ENCODE measurements at places on chromosomes 7 and 10.

GRCh38 chr10:71719464-71720201 is at the start of gene C10orf105:
C10orf105 (minus strand) TSS chr10:71719778; CDS start chr10:71716337, 3,441 bp downstream.
- DNase-seq = no peak

DNA sequence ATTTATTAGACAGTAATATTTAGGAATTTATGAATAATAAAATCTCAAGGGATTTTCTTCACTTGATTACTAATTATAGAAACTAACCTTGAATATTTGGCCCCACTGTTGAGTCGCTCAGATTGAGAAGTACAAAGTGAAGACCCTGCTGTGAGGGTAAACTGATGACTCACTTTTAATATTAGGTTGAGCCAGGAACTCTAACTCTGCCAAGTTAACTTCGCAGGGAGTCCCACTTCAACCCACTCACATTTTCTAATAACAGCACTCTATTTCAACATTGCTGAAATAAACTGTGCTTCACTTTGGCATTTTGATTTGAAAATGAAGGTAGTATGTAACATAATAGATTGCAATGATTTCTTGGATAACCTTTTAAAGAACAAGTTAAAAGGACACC is 200.7 kb downstream of the POLR1F start:
- DNase-seq = no peak

- DNase-seq = no peak
These were observed 2.9 kb downstream of the INPP5A start for GRCh38 chr10:132540456-132540855.

DNA sequence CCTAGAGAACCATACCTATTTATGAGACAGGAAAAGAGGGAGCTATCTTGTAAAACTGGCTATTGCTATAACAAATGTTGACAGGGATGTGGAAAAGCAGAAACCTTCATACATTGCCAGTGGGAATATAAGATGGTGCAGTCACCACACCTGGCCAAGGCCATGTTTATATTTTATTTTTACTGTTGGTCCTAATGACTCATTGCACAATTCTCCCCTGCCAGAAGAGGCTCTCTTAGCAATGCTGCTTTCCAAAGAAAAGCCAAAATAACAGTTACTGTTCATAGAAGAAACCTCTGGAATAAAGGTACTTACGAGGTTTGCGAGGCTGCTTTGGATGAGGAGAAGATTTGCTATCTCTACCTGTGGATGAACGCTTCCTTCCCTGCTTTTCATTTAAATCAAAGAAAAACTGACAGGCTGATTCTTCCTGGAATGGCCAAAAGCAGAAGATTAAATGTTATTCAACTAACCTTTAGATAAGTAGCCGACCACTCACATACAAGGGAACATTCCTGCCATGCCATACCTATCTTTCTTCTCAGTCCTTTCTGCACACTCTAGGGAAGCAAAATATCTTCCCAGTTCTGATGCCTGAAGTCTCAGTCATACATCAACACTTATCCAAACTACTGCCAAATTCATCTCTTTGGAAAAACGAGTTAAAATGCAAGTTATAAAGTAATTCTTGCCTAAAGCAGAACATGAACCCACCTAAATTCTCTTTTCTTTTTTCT is 16.3 kb upstream of the CHUK start:
- no peak for DNase-seq

DNA sequence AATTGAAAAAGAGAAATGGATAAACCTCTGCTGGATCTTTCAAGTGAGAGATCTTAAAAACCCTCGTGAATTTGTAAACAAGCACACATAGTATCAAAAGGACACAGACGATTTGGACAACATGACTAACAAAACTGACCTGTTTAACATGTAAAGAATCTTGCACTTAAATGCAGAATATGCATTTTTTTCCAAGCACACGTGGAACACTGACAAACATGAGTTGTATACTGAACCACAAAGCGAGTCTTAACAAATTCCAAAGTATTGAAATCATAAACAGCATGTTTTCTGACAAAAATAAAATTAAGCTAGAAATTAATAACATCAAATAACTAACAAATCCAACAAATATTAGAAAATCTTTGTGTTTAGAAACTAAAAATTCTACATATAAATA is 65.0 kb upstream of the ZNF746 start:
- DNase-seq = no peak

- no peak for DNase-seq
These were observed 35.5 kb downstream of the GOT1 start for GRCh38 chr10:99394761-99395386.

DNA sequence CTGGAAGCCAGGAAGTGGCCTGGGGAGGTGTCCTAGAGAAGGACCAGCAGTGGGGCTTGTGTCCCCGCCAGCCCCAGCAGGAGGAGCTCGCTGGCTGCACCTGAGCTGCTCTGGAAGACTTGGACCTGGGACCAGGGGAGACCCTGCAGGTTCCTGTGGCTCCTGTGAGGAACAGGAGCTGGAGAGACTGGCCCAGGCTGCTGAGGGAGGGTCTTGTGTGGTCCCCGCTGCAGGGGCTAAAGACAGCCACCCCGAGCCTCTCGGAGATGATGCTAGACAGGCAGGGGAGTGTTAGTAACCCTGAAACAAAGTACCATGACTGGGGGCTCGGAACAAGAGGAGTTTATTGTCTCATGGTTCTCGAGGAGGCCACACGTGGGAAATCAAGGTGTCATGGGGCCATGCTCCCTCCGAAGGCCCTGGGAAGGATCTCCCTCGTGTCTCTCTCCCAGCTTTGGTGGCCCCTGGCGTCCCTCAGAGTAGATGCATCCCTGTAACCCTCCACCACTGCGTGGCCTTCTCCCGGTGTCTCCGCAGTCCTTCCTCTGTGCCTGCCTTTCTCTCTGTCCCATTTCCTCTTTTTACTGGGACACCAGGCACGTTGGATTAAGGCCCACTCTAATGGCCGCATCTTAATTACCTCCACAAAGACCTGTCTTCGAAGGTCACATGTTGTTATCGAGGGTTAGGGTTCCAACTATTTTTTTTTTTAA is 348.4 kb downstream of the GLRX3 start:
- no peak for DNase-seq

GRCh38 chr7:153061910-153062528 is 302.5 kb downstream of the ACTR3B start:
- DNase-seq = no peak

GRCh38 chr10:80415734-80416478 is 7.6 kb downstream of the PRXL2A start:
- no peak for DNase-seq

- DNase-seq = no peak
These were observed 191.7 kb upstream of the FERD3L start for GRCh38 chr7:19336836-19337383.

GRCh38 chr10:95196046-95196445 is 2.0 kb downstream of the ACSM6 start:
- no peak for DNase-seq

- no peak for DNase-seq
These were observed 132.3 kb downstream of the SPAG6 start for GRCh38 chr10:22477334-22478287.

GRCh38 chr7:82729172-82730030 is 285.8 kb upstream of the CACNA2D1 start:
- no peak for DNase-seq

- no peak for DNase-seq
These were observed 6.5 kb upstream of the RET start for GRCh38 chr10:43070121-43071085.

DNA sequence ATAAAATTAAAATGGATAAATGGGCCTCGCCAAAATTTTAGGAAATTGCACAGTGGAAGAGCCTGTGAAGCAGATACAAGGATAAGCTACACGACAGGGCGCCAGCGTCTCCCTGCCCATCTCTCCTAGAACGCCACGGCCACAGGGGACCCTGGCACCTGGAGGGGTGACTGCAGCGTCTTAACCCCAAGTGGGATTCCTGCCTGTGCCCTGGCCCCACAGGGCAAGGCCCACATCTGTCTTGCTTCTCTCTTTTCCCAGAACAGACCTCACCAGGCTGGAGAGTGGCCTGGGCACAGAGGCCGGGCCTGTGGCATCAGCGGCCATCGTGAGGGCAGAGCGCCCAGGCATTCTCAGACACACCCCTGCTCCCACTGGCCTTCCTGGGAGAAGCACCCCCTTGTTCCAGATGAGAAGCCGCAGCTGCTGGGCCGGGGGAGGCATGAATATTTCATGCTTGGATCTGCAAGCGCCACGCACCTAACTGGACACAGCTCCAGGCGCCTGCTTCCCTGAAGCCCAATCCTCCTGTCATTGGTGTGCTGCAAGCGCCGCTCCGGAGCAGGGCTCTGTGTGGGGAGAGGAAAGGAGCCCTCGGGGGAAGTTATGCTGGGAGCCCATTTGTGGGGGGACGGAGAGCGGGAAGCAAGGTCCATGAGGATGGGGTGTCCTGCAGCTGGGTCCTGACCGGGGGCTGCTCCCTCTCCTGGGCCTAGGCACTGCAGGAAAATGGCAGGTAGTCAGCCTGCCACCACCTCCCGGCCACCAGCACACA is 153.5 kb downstream of the ELFN1 start:
- DNase-seq = no peak

GRCh38 chr10:33005322-33006301 is 47.6 kb upstream of the ITGB1 start:
- DNase-seq = peak; percentile 93

GRCh38 chr10:28730031-28730778 is 52.9 kb downstream of the BAMBI start:
- no peak for DNase-seq

DNA sequence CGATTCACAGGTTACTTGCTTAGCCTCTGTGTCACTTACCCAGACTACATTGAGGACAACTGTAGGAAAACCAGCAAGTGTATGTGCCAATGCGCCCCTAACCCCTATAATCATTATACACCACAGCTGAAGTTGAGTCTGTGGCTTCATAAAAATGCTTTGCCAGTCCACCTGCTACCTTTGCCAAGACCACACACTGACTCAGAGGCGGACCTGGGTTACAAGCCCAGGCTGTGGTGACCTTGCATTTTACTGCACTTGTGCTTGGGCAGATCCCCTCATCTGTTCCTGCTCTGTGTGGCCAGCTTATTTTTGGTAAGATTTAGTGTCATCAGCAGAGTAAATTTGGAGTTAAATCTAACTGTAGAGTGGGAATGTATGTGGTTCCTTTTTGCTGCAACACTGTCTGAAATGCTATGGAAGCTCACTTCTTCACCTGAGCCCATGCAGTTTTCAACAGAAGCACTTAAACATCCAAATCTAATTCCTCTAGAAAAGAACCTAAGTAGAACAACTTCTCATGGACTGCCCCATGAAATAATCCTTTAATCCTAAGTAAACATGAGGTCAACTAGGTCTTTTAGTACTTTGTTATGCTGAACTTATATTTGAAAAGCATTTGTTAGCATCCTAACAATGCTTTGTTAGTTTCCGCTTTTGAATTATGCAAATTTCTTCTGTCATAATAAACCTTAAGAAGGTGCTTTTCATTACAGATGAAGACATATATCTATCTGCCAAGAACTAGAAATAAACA is 96.2 kb upstream of the AMPH start:
- DNase-seq = no peak

GRCh38 chr7:47080816-47081215 is 501.1 kb downstream of the TNS3 start:
- no peak for DNase-seq

GRCh38 chr7:30285536-30286284 is 1.3 kb downstream of the ZNRF2 start:
- peak; percentile 19 for DNase-seq

- DNase-seq = no peak
These were observed at the start of gene RBM20 for GRCh38 chr10:110643653-110644597. RBM20 (plus strand) TSS chr10:110644336; CDS start chr10:110644455, 119 bp downstream.

DNA sequence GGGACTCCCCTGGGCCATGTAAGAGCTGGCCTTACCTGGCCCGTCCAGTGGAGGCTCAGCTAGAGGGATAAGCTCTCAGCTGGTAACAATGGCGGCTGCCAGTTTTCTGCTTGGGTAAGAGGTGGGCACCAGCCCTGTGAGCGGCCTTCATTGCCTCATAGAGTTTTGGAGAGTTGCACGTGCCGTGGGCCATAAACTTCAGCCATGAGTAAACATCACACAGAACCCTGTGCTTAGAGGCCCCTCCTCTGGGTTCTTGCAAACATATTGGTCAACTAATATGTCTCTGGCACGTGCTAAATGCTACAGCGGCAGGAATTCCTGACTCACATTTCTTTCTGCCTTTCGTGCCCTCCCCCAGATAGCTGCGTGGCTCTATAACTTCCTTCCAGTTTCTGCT is 103.9 kb upstream of the LEP start:
- no peak for DNase-seq

DNA sequence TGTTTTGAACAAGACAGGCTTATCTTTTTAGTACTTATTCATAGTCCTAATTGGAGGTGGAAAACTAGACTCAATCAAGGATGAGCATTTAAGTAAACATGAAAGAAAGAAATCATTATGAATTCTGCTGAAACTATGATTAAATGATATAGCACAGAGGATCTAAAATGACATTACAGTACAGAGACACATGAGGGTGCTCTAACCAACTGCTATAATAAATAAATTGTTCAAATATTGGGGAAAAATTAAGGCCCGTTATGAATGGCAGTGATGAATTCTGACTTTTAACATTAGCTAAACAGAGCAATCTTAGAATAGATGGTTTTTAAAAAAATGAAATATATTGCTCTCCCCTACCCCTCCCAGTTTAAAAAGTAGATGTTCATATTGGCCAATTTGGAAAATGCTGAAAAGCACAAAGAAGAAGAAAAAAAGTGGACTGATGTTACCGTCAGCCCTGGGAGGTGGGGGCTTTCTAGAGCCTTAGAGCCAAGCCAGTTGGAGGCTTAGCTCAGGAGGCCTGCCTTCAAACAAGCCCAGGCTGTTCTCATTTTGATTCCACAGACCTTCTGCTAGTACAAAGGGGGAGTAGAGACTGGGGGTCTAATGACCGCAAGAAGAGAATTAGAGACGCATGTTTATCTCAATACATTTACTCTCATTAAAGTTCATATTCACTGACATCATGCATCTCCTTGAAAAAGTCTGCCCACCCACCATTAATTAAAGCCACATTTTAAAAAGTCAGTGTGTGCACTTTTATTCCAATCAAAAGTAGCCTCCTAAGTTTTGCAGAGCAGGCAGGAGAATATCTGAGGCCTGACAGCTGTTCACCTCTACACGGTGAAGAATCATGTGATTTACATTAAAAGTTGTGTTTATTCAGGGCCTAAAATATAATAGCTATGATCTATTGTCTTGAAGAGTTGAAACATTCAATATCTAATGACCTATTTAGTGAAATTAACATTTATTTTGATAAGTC is 10.0 kb downstream of the WNT2 start:
- no peak for DNase-seq

GRCh38 chr7:101232141-101232850 is 5.3 kb downstream of the CLDN15 start:
- DNase-seq = no peak

DNA sequence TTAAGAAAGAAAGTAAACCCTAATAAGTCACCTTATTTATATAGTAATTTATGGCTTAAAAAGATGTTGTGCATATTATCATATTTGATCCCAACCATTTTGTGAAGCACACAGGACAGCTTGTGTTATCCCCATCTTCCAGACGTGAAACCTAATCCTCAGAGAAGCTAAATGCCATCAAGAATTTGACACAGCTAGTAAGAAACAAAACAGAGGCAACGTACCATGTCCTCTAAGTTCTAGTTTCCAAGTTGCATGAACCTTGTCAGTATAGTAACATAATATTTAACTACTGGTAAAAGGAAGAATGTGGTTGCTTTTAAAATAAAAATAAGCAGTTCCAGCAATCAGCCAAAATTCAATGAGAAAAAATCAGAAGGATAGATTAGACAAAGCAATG is 41.5 kb downstream of the PTN start:
- no peak for DNase-seq

Data from GM04503 (cell line).